Dermis lymphatic vessel endothelial cell (primary cell): ENCODE measurements at places on chromosomes 7 and 10. TPM values are rescaled to one million over a fixed set of nuclear protein-coding genes. Genes with fewer than 3 reads are reported as not detected.

Gene CPXM2
- under 0.01 TPM in 1 of 2 replicates, not detected in the other for total RNA-seq

Gene SEMA3D
- total RNA-seq, result 3.4 and 5.8 TPM in 2 replicates

Gene ACTL6B
- not detected in 2 replicates for total RNA-seq

Gene OR2A1
- total RNA-seq, result under 0.01 TPM in 1 of 2 replicates, not detected in the other

Gene GPR141
- not detected in 2 replicates for total RNA-seq

Gene CALHM1
- total RNA-seq, result not detected in 2 replicates

Gene CCT6A
- total RNA-seq, result 192 and 228 TPM in 2 replicates

Gene CTBP2
- 99.0 and 128 TPM in 2 replicates for total RNA-seq

Gene ARID5B
- 7.6 and 20.4 TPM in 2 replicates for total RNA-seq

Gene PDZD7
- 0.22 and 0.43 TPM in 2 replicates for total RNA-seq

Gene ZP3
- 1.1 and 2.8 TPM in 2 replicates for total RNA-seq

Gene CALML5
- not detected in 2 replicates for total RNA-seq

Gene CALML3
- total RNA-seq, result not detected in 2 replicates

Gene CCZ1B
- total RNA-seq, result 60.1 and 63.6 TPM in 2 replicates
